ENCODE measurements at places on chromosomes 7 and 10.

DNA sequence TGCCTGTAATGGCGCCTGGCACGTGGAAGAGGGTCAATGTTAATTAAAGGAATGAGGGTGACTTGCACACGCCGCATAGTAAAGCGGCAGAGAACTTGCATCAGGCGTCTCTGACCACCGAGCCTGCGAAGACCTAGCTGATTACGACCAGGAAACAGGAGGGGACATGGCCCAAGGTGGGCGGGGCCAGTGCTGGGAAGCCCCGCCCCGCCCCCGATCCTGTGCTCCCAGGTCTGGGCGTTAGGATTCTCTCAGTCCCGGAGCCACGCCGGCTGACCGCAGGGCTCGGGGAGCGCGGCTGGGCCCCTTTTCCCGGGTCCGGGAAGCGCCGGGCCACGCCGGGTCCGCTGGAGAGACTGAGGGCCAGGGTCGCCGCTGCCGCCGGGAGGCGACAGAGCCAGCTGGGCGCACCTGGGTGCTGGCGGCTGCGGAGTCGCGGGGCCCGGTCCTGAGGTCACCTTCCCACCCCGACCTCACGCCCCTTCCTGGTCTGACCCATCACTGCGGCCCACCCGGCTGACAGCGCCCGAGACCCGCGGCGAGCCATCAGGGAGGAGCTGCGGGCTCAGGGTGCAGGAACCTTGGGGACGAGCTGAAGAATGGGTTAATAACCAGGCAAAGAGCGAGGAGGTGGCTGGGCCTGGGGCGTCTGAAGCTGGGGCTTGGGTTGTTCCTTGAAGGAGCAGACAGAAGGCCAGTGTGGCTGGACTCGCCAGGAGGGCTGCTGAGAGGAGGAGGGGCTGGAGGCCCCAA is 23.0 kb upstream of the GRID1 start:
- DNase-seq: no peak

GRCh38 chr10:52215745-52216361 is 98.2 kb upstream of the DKK1 start:
- DNase-seq: no peak

DNA sequence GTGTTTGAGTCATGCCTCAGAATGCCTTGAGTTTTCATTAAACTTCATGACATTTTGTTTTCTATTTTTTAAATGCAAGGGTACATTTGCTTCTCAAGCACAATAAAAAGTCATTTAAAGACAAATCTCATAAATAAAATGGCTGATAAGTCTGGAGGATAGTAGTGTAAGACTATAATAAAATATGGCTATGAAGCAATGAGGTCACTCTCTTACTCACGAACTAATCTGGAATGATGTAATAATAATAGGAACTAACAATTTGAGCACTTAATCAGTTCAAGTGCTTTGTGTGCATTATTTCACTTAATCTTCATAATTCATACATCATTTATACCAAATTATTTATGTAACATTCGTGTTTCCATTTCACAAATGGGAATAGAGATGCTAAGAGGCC is 149.3 kb upstream of the CTTNBP2 start:
- no peak for DNase-seq

DNA sequence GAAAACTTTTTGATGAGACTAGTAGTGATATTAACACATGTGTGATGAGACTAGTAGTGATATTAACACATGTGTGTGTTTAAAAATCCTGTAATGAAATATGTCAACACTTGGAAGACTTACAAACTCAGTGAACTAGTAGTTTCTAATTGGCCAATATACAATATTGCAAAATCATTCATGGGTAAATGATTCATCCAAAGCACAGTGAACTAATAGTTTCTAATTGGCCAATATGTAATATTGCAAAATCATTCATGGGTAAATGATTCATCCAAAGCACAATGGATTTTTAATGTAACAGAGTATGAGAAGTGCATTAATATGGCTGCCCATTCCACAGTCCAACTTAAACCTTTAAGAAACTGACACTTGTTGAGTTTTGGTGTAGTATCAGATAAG is 77.8 kb downstream of the ATAD1 start:
- no peak for DNase-seq

DNA sequence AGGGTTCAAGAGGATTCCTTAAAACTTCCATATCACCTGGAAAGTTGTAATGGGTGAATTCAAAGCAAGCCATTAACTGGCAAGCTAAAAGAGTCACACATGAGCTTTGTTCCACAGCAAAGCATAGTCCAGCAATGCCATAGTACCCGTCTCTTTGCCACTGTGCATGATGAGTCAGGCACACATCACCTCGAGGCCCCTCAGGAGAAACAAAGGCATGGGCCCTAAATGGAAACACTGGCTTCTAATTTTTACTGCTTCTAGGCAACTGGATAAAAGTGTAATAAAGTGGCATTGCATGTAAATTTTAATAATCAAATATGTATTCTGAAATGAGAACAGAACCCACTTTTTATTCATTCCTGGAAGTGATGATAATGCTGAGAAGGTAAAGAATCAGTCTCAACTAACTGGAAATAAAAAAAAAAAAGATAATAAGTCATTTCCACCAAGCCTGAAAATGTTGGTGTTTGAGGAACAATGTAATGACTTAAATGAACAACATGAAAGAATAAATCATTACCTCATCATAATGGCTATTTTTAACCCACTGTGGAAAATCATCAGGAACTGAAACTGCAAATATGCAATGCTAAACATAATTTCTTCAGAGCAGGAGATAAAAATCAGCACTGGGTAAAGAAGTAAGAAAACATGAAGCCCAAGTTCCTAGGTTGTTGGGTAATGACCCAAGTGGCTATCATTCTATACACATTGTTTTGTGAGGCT is 104.9 kb downstream of the CDK6 start:
- DNase-seq: no peak

DNA sequence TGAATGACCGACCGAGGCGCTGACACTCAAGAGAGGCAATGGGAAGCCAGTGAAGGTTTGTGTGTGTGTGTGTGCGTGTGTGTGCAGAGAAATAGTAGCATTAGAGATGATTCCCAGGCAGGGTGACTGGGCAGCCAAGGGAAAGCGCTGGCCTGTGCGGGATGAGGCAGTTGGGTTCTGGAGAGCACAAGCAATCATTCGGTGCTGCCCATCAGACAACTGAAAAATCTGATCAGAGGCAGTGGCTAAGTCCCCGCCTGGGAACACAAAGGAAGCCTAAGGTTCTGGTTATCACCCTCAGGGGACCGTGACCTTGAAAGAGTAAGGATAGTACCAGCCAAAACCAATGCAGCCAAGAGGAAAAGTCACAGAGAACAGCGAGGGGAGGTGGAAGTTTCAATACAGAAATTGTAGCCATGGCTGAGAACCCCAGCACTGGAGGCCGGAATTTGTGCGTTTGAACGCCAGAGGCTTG is 868 bp upstream of the PDCD4 start:
- no peak for DNase-seq

GRCh38 chr7:42926204-42926603 is 5.8 kb downstream of the PSMA2 start:
- DNase-seq: no peak

GRCh38 chr10:125543796-125544195 is 139.2 kb downstream of the TEX36 start:
- no peak for DNase-seq

DNA sequence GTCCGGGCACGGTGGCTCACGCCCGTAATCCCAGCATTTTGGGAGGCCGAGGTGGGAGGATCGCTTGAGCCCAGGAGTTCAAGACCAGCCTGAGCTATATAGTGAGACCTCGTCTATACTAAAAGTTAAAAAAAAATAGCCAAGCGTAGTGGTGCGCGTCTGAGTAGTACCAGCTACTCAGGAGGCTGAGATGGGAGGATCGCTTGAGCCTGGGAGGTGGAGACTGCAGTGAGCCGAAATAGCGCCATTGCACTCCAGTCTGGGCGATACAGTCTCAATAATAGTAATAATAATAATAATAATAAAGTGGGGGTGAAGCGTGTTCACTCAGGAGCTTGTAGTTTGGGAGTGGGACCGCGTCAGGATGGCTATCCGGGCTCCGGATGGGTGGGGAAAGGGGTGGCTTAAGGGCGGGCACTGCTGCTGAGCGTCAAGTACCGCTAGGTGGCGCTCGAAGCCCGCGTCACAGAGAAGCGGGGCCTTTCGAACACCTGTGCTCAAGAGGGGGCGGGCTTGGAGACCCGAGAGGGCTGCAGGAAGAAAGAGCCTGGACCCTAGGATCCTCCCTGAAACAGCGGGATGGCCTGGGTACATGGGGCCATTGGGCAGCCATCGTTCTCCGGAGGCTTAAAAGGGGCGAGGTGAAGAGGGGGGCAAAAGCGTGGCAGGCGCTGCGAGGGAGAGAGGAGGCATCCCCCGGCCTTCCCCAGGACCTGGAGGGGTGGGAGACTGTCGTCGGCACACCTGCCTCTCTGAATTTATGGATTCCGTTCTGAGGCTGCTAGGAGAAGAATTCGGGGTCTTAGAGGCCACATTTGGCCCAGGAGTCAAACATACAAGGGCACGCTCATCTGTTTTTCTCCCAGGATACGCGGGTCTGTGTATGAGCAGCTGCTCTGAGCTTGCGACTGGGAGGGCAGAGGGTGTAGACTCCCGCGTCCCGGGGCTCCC is 14.5 kb downstream of the LBX1 start:
- DNase-seq: peak; percentile 52

- no peak for DNase-seq
Observed at GRCh38 chr10:102159051-102159597, 6.9 kb downstream of the NOLC1 start.

DNA sequence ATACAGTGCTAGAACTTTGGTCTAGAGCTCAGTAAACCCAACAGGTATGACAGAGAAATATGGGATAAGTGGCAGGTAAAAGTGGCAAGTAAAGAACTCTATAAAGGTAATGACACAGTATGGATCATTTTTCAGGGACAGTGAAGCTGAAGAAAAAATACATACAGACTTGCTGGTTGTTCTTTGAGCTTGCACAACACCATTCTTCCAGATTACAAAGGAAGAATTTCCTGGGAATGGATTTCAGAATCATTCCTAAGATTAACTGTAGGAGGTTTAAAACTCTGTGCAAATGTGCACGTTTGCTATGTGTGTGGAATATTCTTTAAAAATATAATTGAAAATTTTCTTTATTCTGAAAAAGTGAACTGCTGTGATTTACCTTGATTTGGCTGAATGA is 36.0 kb downstream of the PHF14 start:
- no peak for DNase-seq

- no peak for DNase-seq
Observed at GRCh38 chr7:98196706-98197605, 14.3 kb upstream of the BHLHA15 start.

DNA sequence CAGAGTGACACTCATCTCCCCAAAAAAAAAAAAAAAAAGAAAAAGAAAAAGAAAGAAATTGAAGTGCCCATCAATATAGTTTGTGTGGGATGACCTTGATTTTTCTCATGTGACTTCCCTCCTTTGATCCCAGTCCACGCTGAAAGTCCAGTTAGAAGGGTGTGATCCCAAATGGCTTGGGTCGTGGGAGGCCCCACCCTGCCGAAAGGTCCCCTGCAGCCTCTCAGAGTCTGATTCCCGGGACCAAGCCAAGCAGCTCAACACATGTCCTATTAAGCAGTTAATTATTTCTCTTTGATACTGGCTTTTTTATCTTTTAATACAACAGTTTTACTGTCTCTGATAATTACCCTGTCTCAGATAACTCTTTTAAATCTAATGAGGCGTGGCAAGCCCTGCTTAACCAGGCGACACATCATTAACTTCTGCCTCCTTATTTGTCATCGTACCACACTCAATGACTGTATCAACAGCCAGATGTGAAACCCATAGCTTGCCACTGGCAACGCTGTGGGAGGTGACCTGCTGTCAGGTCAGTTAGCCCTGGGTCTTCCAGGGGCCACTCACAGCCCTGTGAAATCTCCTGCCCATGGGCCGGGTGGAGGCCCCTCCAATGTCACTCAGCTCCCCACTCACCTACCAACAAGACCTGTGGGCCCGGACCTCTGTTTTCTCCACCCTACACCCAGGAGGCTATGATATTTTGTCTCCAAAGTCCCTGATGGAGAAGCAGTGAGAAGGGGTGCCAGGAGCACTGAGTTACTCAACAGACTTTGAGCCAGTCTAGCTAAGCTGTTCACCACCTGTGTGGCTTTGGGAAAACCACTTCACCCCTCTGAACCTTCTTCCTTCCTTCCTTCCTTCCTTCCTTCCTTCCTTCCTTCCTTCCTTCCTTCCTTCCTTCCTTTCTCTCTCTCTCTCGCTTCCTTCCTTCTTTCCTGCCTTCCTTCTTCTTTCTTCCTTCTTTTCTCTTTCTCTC is 110.0 kb upstream of the SFMBT2 start:
- no peak for DNase-seq

DNA sequence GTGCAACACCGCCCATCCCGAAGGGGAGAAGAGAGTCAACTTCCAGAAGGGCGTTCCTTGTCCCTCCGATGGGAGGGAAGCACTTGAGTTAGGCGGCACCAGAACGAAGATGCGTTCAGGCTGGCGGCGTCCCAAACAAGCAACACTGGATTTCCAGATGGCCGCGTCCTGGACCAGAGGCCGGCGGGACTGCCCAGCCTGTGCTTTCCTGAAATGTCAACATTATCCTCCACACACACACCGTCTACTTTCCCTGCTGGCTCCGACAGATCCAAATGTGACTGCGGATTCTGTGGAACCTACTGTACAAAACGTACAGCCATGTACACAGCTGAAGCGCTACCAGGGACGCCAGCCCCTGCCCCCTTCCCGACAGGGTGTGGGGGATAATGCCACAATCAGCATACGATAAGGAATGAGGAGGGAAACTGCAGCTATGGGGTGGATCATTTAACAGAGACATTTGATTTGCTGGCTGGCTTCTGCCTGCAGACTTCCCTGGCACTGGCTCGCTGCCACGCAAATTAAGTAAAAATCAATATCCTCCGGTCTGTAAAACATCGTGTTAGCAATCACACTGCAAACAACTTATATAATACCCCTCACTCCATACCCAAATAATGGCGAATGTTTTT is 82.1 kb downstream of the ZRANB1 start:
- DNase-seq: peak; percentile 34

- no peak for DNase-seq
Observed at GRCh38 chr7:31955641-31956040, 114.6 kb downstream of the PDE1C start.

DNA sequence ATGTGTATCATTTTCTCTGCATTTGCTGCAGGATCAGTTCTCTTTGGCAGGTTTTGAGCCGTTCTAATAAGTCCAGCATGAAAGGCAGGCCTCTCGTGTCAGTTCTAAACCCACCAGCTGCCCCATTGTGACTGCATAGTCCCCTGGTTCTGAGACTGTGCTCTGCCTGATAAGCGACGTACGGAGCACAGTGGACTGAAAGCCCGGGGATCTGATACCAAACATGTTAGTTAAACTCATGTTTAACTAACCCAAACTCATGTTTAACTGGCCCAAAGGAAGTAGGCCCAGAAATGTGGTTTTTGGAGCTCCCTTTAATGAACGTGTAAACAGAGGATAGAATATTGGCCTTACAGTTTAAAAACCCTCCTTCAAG is 98.0 kb upstream of the PDCD4 start:
- DNase-seq: no peak

DNA sequence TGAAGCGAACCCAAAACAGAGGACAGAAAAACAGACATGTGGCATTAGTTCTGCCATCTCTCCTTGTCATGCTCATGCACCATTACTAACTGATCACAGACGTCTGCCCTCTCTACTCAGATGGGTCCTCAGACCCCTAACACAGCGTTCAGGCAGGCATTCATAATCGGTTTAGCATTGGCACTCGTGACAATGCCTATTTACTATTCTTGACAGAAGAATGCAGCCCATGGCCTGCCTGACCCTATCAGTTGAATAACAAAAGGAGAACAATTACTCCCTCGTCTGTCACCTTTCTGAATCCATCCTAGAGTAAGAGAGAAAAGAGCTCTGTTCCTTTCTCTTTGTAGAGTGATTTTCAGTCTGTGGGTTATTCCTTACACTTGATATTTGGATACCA is 194.6 kb upstream of the PHYHIPL start:
- no peak for DNase-seq

- DNase-seq: no peak
Observed at GRCh38 chr10:108244443-108245228, 1080.1 kb upstream of the SORCS1 start.

All from NCI-H524 (cell line).